ENCODE measurements at places on chromosomes 7 and 10.

GRCh38 chr10:86020134-86020533 is 346.5 kb downstream of the GRID1 start:
- no peak for DNase-seq

DNA sequence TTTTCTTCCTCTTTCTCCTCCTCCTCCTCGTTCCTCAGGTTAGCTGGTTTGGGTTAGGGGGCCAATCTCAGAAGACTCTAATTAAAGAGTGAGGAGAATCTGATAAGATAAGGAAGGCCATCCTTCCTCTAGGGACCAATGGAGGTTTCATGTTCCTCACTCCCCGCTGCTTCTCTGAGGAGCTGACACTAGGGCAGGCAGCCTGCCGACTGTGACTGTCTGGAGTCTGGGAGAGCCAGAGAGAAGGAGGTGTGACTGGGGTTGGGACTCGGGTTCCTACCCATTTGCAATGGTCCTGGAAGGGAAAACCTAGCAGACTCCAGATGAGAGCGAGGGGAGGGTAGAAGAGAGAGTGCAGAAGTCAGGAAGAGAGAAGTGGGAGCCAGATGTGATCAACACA is 15.3 kb downstream of the PAX2 start:
- no peak for DNase-seq

GRCh38 chr10:37535459-37536246 is 321.8 kb downstream of the ZNF248 start:
- no peak for DNase-seq

- no peak for DNase-seq
Observed at GRCh38 chr10:5510281-5511072, 11.1 kb upstream of the CALML5 start.

GRCh38 chr10:61140765-61141392 is 196.9 kb upstream of the RHOBTB1 start:
- peak; percentile 39 for DNase-seq

DNA sequence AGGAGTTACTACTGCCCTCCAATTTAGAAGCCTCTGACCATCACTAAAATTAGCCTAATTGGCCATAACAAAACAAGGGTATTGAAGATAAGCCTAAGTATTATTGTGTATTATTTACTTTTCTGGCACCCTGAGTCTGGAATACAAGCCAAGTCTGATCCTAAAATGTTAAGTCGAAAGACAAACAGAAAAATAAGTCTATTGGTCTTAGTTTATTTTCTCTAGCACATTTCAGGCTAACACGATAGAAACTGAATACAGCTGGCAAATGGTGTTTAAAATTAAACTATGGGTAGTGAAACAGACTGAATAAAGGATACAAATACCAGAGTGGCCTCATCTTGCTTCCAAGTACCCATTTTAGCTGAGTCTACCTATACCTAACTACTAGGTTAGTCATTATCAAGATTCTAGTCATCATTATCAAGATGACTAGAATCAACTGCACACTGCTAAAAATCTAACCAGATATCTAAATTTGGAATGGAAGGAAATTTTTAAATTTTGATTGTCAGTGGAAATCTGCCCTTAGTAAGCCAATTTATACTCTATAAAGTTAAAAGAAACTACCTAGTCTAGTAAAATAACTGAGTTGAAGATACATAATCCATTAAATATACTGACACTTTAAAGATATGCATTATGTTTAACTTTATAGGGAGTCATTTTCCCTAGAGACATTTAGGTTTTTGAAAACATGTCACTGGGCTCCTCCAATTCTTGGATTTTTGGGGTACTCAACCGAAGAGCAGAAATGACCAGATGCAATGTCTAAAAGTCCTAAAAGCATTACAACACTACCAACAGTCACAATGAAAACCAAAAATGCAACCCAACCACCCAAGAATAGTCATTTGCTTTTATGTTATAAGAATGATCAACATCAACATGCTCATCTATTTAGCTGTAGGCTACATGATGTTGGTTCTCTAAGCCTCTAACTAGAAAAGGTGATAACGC is 80.9 kb downstream of the NT5C2 start:
- peak; percentile 66 for DNase-seq

DNA sequence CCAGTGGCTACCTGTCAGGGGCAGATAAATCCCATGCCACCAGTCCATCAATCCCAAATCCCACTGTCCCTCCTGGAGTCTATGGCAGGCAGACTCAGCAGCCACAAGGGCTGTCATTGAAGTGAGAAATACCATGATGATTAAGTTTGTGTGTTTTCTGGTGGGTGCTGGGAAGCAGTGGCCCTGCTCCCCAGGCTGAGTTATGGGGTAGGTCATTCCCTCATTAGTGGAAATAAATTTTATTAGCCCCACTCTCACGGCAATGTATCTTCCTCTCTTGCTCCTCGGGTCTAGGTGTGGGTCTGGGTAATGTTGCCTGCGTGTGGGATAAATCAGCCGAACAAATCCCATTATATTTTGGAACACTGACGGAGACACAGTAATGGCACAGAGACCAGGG is 76.8 kb downstream of the PLXNA4 start:
- no peak for DNase-seq

Data from activated CD4-positive, alpha-beta T cell treated with anti-CD3 and anti-CD28 coated beads, Interleukin-10, Interleukin-2, amounts not matched to agents 100 ng/mL and 50 ng/mL, durations not matched to agents 16 hours and 8 hours (primary cell).